Epithelial cell of esophagus (primary cell): ENCODE measurements at places on chromosomes 7 and 10.

GRCh38 chr7:82950436-82950835 lies 212.2 kb downstream of the PCLO start:
- DNase-seq: no peak

DNA sequence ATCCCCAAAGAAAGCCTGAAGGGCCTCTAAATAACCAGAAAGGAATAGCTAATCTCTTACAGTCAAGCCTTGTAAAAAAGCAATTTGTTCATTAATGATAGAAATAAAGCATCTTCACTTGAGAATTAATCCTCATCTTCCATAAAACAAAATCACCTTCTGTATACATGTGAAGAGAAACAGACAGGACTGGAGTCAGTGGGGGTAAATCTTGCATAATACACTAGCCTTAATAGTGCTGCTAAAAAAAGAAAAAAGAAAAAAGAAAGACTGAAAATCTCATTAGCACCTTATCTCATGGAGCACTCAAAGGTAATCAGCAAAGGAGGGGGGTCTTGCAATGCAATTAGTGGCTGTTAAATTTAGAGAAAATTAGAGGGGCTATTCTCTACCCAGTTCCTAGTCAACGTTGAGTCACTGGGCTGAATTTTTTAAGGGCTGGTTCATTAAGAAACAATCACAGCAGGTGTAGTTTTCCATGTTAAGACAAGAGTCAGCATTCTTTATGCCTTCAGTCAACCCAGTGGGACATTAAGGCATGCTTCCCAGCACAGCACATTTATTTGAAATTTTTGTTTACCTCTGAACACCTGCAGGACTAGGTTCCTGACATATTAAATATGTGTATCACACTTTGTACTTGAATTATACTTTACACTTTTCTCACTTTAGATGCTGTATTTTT lies 1455.7 kb upstream of the CELF2 start:
- peak; percentile 10 for DNase-seq

DNA sequence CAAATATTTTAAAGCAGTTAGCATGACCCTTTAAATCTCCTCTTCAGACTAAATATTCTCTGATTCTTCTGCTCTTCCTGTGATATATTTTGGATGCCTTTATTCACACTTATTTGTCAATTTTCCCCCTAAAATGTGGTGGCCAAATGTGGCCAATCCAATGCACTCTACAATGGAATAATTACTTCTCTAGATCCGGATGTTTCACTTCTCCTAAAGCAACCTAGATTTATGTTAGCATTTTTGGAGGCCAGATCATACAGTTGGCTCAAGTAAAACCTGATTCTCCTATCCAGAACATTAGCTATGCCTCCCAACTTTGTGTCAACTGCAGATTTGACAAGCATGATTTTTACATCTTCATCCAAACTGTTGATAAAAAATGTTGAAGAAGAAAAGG lies 153.7 kb downstream of the CREB5 start:
- DNase-seq: no peak

GRCh38 chr10:516764-517163 lies 172.7 kb downstream of the DIP2C start:
- DNase-seq: no peak

DNA sequence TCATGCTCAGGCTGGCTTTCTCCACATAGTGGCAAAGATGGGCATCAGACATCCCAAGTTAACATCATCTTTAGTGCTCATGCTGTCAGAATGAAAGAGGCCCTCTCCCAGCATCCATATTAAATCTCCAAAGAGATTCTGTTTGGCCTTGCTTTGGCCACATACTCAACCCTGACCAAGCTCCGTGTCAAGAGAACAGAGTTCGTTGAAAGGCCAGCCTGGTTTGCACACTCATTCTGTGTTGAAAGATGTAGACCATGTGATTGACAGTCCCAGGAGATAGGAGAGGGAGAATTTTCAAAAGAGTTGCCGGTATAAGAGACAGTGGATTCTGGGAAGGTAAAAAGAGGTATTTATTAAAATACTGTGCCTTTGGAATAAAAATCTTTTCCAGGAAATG lies 19.7 kb downstream of the MET start:
- peak; percentile 61 for DNase-seq

DNA sequence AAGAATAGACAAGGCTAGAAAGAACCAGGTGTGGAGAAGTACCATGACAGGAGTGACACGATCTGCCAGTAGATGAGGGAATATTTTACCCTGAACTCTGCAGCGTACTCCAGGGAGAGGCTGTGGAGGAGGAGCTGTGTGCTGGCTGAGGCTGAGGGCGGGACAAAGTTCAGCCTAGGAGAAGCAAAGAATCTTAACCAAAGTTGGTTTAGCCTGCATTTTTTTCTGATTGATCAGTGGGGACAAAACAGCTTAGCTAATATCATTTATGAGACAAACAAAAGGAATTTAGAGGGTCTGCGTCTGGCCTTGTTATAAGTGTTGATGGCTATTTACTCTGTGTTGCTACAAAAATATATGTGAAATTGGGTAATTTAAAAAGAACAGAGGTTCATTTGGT lies 5.2 kb upstream of the NPSR1 start:
- no peak for DNase-seq

DNA sequence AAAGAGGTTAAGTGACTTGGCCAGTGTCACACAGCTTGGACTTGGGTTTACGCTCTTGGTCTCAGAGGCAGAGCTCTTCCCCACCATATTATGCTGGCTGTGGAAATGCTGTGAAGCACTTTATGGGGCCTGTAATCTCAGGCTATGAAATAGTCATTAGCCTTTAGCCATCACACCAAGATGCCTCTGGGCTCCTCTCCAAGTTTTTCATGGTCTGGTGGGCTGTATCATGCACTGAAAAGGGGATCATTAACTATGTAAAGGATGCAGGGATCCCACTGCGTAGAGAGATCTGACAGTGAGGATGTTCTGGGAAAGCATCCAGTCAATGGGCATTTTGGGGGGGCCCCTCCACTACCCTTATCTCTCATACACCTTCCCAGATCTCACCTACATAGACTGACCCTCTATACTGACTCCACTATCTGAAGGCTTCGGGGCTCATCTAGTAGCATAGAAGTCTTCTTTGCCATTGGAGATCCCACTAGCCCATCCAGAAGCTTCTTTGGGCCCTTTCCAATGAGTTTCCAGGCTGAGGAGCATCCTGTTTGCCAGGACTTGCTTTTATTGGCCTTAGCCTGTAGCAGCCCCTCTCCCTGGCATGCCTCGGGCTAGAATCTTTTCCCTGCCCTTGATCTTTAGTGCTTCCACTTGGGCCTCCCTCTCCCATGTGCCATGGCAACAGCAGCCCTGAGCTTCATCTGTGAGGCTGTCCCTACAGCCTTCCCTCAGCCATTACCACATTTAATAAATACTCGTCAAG lies 19.6 kb downstream of the FRMPD2 start:
- no peak for DNase-seq

DNA sequence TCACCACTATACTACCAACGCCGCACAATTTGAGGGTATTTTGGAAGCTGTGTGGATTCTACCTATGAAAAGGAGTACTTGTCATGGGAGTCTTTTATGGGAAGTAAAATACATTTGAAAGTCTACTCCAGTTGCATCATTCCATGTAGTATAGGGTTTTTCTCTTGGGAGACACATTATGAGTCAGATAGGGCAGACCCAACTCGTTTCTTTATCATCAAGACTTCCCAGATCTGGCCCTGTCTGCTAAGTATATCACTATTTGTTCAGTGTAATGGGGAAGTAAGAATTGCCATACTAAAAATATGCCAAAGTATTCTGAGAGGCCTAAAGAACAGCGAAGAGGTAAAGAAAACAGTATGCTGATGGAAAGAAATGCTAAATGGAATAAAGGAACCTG lies 144.2 kb downstream of the SPAG6 start:
- peak; percentile 65 for DNase-seq

DNA sequence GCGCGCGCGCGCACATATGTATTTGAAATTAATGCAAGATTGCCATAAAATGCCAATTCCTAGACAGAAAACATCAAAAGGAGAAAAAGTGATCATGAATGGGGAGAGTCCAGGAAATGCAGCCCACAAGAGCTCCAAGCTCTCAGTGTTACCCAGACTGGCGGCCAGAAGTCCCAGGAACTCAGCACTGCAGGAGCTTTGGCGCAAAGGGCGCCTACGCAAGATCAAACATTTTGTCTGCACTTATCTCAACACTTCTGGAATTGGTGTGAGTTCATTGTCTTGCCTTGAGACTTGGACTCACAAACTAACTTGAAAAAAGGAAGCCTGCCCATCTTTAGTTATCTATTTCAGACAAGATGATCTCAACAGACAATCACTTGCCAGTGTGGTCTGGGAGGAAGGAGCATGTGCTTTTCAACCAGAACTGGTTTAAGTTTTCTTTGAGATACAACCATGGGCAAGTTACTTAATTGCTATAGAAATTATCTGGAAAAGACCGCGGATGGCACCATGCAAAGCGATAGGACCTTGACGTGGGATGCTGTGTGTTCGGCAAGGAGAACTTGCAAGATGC lies 77.2 kb downstream of the KIAA1549 start:
- DNase-seq: no peak

DNA sequence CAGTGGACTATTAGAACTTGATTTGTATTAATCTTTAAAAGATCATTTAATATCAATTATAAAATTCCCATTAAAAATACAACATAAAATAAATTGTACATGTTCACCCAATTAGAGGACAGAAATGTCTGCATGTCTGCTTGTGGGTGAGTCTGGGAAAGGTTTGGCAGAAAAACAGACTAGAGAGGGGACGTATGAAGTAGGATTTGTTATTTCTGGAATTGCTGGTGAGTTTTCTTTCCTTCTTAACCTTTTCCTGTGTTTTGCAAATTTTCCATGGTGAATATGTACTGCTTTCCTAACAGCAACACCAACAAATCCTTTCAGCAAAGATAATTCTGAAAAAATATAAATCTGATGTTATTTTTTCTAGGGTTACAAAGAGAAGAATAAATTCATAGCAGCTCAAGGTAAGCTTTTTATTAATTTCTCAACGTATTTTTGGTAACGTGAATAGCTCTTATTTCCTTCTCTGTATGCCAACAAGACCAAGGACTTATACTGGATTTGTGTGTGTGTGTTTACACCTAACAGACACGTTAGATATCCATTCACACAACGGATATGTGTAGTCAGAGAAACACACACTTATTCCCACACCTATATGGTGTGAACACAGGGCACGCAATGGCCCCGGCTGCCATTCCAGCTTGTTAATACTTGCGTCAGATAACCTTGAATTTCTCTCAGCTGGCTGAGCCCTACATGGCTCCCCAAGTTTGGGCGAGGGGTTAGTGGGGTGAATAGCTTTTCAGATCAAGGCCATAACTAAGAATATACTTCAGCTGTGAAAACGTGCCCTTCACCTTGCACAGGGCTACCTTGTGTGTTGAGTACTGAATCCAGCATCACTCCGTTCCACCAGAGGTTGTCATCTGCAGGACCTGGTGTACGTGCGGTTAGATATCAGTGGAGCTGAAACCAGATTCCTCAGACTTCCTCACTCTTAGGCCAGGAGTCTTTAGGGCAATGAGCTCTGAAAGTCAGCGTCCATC lies 64.6 kb downstream of the MKI67 start:
- no peak for DNase-seq

DNA sequence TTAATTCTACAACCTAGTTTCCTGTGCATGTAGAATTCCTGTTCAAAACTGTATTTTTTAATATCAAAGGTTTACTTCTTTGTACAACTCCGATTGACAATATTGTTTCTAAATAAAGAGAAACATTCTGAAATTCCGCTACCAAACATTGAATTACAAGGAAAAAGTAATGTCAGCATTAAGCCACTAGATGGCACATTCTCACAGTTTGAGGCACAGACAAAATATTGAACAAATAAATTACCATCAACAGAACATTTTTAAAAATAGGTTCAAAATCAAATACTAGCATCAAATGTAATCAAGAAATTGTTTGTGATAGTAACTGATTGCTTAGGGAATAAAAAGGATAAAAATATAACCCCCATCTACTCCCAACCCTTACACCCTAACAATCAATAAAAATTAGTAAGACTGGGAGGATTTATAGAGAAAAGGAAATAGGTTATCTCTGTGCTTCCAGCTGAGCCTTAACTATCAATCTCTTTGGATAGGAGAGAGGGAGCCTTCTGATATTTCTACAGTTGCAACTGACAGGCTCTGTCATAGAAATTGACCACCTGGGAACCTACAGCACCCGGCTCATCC lies 86.6 kb upstream of the C7orf33 start:
- peak; percentile 41 for DNase-seq

- peak; percentile 36 for DNase-seq
Measured at GRCh38 chr10:124917428-124918190, 24.3 kb upstream of the ZRANB1 start.

- peak; percentile 99 for DNase-seq
Measured at GRCh38 chr7:130363026-130363847, 17.1 kb upstream of the CPA1 start.

DNA sequence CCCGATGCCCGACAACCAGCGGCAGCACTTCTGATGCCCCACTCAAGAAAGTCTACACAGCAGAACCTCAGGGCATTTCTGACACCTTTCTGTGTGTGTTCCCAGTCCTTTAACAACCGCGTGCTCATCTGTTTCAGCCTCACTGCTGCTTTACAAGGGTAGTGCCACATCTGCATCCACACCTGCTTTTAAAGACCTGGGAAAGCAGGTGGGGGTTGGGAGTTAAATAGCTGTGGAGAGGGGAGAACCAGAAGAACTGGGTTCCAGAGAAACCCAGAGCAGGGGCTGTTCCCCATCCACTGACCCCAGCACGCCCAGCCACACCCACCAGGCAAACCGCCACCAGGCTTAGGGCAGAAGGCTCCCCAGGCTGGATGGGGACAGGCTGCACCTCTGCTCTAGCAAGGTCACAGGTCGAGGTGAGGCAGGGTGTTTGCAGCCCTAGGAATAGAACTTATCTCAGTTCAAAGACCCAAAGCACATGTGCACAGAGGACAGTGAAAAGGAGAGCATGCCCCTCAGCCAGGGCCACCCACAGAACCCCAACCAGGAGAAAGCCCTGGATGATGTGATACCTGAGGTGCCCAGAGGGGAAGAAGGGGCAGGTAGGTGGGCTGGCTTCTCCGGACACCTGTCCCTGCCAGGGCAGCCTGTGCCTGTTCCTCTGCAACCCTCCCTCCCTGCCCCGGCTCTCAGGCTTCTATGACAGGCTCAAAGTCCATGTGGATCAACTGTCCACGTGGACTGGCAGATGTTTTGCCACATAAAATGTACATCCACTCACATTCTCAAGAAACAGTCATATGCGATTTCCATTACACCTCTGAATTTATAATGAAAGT lies 51.3 kb downstream of the COBL start:
- DNase-seq: no peak

DNA sequence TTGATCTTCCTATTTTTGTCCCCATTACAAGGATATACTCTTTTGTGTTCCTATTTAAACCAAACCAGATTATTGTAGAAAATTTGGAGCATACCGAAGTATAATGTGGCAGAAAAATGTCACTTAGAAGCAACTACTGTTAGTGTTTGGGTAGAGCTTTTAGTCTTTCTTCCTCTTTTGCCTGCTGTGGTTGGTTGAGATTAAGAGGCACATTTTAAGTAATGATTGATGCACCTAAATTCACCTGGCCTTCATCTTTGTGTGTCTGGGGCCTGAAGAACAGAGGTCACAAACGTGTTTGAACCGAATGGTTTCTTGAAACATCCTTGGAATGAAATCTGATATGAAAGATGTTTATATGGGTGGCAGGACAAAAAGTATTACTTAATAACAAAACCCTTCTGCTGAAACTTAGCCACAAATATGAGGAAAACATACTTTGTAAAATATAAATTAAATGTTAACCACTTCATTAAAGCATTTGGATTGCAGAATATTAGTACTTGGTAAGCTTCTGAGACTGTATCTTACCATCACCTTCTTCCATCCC lies 2.6 kb downstream of the BPGM start:
- no peak for DNase-seq
